ENCODE measurements at places on chromosomes 7 and 10. TPM values are rescaled to one million over a fixed set of nuclear protein-coding genes. Genes with fewer than 3 reads are reported as not detected.

CLRN3 gene
- total RNA-seq: not detected

WEE2 gene
- total RNA-seq: not detected

FFAR4 gene
- total RNA-seq: 0.42 TPM

MDFIC gene
- total RNA-seq: 172 TPM

HABP2 gene
- not detected for total RNA-seq

IQCE gene
- total RNA-seq: 12.3 TPM

CELF2 gene
- 18.0 TPM for total RNA-seq

AKR1B15 gene
- 0.28 TPM for total RNA-seq

SLC29A3 gene
- total RNA-seq: 1.4 TPM

DNA sequence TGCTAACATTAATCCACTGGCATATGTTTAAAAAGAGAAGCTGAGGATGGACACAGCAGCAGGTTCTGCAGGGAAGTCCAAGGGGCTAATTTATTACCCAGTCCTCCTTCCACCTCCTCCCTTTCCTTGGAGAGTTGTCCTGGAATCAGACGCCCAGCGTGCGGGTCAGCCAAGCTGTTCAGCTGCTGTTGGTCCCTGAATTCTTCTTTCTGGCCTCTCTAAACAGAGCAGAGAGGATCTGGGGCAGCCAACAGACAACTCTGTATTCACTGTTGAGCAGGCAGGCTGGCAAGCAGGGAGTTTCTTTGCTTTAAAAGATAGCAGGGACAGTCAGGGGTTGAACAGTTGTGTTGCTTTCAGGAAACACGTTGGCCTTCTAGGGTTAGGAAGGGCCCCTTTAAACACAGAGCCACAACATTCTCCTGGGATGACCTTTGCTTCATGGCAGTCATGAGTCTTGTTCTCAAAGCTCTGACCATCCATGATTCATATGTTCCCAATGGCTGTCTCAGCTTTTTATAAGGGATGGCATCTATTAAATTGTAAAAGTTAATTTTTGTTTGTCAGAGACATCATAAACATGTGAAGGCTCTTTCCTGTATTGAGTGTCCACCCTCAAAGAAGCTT is 217.0 kb downstream of the CREB5 start:
- no peaks in the 10 kb centered on the region for H3K4me1 ChIP-seq
- peaks cover 4% of the 10 kb centered on the region for H3K27me3 ChIP-seq
- no peak overlapping the region for H3K27ac ChIP-seq
- DNase-seq: no peak
- no peaks in the 10 kb centered on the region for H3K36me3 ChIP-seq

- no peaks in the 10 kb centered on the region for H3K36me3 ChIP-seq
- no peak overlapping the region for H3K4me3 ChIP-seq
- H3K27me3 ChIP-seq: no peaks in the 10 kb centered on the region
- no peak for DNase-seq
- H3K27ac ChIP-seq: no peak overlapping the region
- H3K4me1 ChIP-seq: no peaks in the 10 kb centered on the region
Measured at GRCh38 chr7:113232885-113233284, 114.5 kb upstream of the SMIM30 start.

DNA sequence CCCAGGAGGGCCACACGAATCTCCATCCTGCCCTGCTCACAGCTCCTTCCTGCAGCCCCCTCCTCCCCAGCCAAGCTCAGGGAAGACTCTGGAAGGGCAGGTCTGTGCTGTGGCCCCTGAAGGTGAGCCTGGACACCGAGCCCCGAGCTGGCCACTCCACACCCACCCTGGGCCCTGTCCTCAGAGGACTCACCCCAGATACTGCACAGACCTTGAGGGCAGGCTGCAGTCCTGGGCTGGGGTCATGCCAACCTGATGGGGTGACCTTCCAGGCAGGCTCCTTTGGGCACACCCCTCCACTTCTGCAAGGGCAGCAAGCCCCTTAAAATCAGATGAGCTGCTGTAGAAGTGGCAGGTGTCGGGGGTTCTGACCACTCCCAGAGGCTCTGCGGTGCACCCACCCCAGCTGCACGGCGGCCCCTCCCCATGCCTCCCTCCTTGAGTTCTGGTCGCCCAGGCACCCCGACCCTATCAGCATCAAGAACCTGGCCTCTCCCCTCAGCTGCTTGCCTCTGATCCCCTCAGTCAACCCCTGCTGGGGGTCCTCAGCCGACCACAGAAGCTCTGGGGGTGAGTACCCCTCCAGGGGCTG is 24.3 kb downstream of the YKT6 start:
- no peak for DNase-seq
- H3K36me3 ChIP-seq: no peaks in the 10 kb centered on the region
- H3K4me1 ChIP-seq: no peaks in the 10 kb centered on the region
- H3K27ac ChIP-seq: no peak overlapping the region
- H3K4me3 ChIP-seq: no peak overlapping the region

GRCh38 chr10:35464825-35465456 is 128.6 kb downstream of the CCNY start:
- no peaks in the 10 kb centered on the region for H3K27me3 ChIP-seq
- no peak overlapping the region for H3K27ac ChIP-seq
- no peak overlapping the region for H3K4me3 ChIP-seq
- no peaks in the 10 kb centered on the region for H3K36me3 ChIP-seq
- DNase-seq: no peak

GRCh38 chr7:17158261-17158660 is 140.2 kb upstream of the AHR start:
- H3K4me1 ChIP-seq: no peaks in the 10 kb centered on the region
- no peaks in the 10 kb centered on the region for H3K27me3 ChIP-seq
- no peak overlapping the region for H3K4me3 ChIP-seq
- DNase-seq: no peak
- no peaks in the 10 kb centered on the region for H3K36me3 ChIP-seq

GRCh38 chr10:73907841-73908517 is 3.0 kb upstream of the PLAU start:
- no peak overlapping the region for H3K4me3 ChIP-seq
- no peak overlapping the region for H3K27ac ChIP-seq
- DNase-seq: peak; percentile 57
- H3K36me3 ChIP-seq: no peaks in the 10 kb centered on the region
- H3K4me1 ChIP-seq: peaks cover 23% of the 10 kb centered on the region
- H3K27me3 ChIP-seq: peaks cover 3% of the 10 kb centered on the region

- peaks cover 21% of the 10 kb centered on the region for H3K36me3 ChIP-seq
- peak overlapping the region; percentile 46 for H3K27ac ChIP-seq
- DNase-seq: no peak
- H3K4me3 ChIP-seq: no peak overlapping the region
Measured at GRCh38 chr10:124626759-124627380, 117.3 kb downstream of the FAM53B start.

DNA sequence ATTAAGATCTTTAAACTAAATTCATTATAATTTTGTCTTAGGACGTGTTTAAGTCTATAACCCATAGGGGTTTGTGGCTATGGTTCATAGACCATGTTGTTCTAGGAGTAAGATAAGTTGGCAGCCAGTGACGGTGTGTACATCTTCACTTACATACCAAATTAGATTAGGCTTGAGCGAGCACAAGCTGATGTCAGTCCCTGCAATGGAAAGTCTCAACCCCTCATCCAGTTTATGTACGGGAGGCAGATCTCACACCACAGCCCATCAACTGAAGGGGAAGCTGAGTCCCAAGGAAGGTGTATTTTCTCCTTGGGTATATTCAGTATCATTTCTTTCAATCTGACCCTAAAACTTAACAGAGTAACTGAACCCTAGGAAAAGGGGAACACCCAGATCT is 5.1 kb upstream of the SMC3 start:
- peaks cover 7% of the 10 kb centered on the region for H3K4me1 ChIP-seq
- no peak overlapping the region for H3K27ac ChIP-seq
- H3K4me3 ChIP-seq: no peak overlapping the region
- DNase-seq: no peak
- no peaks in the 10 kb centered on the region for H3K36me3 ChIP-seq
- no peaks in the 10 kb centered on the region for H3K27me3 ChIP-seq

DNA sequence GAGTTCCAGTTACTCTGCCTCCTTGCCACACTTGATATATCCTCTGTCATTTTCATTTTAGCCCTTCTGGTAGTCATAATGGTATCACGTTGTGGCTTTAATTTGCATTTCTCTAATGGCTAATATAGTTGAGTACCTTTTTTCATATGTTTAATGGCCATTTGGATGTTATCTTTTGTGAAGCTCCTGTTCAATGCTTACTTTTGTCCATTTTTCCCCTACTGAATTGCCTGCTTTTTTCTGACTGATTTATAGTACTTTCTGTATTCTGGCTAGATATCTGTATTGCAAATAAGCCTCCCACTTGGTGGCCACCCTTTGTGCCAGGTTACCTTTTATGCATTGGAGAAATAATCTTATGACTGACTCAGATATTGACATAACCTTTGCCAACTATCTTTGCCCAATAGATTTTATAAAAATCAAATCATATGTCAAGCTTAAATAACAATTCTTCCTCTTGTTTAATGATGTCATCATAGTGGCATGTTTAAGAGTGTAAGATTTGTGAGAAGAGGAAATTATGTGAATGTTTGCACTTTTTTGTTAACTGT is 50.6 kb downstream of the PRPF18 start:
- H3K27me3 ChIP-seq: no peaks in the 10 kb centered on the region
- H3K4me3 ChIP-seq: no peak overlapping the region
- peaks cover 9% of the 10 kb centered on the region for H3K36me3 ChIP-seq
- DNase-seq: no peak
- H3K27ac ChIP-seq: no peak overlapping the region
- H3K4me1 ChIP-seq: no peaks in the 10 kb centered on the region

DNA sequence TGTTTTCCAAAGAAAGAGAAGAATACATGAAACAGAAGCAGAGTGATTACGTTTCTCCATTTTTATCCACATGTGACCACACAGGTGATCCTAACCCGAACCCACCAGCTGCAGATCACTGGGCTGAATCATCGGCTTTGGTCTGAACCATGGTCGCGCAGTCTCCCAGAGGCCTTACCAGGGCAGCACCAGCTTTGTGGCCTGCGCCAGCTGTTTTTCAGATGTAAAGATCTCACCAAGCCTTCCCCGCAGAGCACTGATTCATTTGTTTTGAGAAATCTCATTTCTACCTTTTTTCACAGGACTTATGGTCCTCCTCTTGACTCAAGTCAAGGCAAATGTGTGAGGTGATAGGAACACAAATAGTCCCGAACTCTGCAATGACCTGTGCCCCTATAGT is 207.0 kb upstream of the PPP2R2D start:
- H3K36me3 ChIP-seq: no peaks in the 10 kb centered on the region
- H3K4me3 ChIP-seq: no peak overlapping the region
- no peaks in the 10 kb centered on the region for H3K4me1 ChIP-seq
- no peak overlapping the region for H3K27ac ChIP-seq
- DNase-seq: no peak

DNA sequence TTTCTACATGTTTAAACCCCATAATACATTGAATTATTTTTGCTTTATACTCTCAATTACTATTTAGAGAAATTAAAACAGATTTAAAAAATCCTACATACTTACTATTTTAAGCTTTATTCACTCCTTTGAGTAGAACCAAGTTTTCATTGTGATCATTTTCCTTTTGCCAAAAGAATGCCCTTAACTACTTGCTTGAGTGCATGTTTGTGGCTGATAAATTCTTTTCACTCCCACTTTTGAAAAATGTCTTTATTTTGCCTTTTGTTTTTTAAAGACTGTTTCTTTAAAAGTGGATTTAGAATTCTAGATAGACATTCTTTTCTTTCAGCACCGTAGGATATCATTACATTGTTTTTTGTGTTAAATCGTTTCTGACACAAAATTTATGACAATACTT is 22.3 kb upstream of the AGR3 start:
- no peak overlapping the region for H3K27ac ChIP-seq
- H3K36me3 ChIP-seq: no peaks in the 10 kb centered on the region
- DNase-seq: no peak
- no peaks in the 10 kb centered on the region for H3K4me1 ChIP-seq
- no peaks in the 10 kb centered on the region for H3K27me3 ChIP-seq

GRCh38 chr7:112161253-112162141 is 44.7 kb downstream of the DOCK4 start:
- H3K27me3 ChIP-seq: no peaks in the 10 kb centered on the region
- H3K36me3 ChIP-seq: no peaks in the 10 kb centered on the region
- no peak overlapping the region for H3K27ac ChIP-seq
- peaks cover 34% of the 10 kb centered on the region for H3K4me1 ChIP-seq
- no peak overlapping the region for H3K4me3 ChIP-seq

DNA sequence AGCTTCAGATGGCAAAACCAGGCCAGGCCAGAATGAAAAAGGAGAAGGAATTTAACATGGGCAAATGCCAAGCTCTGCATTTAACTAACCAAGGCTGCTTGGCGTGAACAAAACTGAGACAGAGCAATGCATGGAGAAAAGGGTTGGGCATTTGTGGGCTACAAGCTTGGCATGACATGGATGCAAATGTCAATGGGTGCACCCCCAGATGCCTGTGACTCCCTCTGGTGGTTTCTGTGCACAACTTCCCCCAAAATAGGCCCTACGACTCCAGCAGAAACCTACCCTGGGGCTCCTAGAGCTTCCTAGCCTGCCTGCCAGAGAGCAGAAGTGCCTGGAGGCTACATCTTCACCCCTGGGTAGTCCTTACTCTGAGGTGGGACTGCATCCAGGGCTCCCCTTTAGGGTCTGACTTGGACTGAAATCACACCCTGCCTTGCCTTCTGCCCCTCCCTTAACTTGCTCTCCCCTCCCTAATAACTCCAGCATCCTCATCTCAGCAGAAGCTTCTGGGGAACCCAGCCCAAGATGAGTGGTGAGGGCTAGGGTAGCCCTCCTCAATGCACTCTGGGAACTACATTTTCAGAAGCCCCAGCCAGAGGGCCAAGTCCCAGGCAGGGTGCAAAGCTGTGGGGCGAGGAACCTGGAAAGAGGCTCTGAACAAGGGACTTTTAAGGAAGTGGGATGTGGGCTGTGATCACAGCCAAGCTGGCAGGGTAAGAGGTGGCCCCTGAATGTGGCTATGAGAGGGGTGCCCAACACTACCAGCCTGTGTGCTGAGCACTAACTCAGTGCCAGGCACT is 11.3 kb downstream of the GPRIN2 start:
- H3K36me3 ChIP-seq: no peaks in the 10 kb centered on the region
- H3K4me1 ChIP-seq: peaks cover 5% of the 10 kb centered on the region
- DNase-seq: peak; percentile 14
- H3K4me3 ChIP-seq: no peak overlapping the region
- H3K27me3 ChIP-seq: peaks cover 9% of the 10 kb centered on the region

DNA sequence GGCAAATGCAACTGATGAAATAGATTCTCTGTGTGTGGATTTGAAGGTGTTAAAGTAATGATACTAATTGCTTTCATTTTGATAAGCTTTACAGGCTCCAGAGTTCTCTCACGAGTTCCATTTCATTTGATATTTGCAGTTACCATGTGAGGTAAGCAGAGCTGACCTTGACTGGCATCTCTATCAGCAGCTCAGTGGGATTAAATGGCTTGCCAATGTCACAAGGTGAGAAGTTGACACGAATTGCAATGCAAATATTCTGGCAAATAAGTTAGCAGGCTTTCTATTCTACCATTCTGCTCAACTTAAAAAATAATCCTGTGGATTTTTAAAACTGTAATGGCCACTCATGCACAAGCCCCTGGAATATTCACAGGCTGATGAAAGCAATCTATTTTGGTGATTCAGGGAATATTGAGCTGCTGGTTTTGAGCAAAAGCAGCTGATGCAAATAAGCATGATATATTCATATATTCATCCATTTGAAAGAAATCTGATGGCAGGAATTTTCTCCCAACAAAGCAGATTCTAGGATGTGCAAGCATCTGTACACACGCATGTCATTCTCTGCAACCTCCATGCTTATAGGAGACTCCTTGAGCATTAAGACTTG is 64.5 kb upstream of the ANKRD1 start:
- H3K27me3 ChIP-seq: no peaks in the 10 kb centered on the region
- no peak overlapping the region for H3K4me3 ChIP-seq
- H3K4me1 ChIP-seq: no peaks in the 10 kb centered on the region
- H3K36me3 ChIP-seq: no peaks in the 10 kb centered on the region

Data from adrenal gland (tissue), 19 donors.